ENCODE measurements at places on chromosomes 3 and 15.

DNA sequence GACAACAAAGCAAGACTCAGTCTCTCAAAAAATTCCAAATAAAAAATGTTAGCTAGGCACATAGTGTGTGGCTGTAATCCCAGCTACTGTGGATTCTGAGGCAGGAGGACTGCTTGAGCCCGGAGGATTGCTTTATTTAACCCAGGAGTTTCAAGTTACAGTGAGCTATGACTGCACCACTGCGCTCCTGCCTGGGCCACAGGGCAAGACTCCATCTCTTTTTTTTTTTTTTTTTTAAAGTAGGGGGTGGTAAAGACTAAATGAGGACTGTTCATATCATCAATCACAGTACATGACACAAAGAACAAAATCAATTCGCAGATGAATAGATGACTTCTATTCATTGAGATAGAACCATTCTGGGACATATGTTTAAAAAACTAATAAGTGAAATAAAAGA lies 48.1 kb downstream of the ACAP2 start:
- no peak for DNase-seq

- no peak for DNase-seq
Observed at GRCh38 chr15:35746121-35746520, 200.2 kb upstream of the DPH6 start.

GRCh38 chr15:91214675-91215590 lies 114.9 kb downstream of the SV2B start:
- no peak for DNase-seq

DNA sequence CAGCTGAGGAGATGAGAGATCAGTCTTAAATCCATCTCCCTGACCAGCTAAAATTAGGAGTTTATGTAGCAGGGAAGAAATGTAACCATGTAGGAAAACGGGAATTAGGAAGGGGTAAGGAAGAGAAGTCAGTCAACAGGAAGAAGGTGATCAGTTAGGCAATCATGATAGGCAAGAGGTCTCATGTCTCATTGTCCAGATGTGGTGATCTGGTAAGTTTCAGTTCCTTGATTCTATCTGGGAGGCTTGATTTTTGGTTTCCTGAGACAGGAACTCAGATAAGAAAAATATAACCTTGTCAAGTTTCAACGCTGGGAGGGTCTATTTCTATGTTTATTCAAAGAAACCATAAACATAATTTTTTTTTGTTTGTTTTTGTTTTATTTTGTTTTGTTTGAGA lies 40.3 kb upstream of the TBC1D5 start:
- DNase-seq = no peak

DNA sequence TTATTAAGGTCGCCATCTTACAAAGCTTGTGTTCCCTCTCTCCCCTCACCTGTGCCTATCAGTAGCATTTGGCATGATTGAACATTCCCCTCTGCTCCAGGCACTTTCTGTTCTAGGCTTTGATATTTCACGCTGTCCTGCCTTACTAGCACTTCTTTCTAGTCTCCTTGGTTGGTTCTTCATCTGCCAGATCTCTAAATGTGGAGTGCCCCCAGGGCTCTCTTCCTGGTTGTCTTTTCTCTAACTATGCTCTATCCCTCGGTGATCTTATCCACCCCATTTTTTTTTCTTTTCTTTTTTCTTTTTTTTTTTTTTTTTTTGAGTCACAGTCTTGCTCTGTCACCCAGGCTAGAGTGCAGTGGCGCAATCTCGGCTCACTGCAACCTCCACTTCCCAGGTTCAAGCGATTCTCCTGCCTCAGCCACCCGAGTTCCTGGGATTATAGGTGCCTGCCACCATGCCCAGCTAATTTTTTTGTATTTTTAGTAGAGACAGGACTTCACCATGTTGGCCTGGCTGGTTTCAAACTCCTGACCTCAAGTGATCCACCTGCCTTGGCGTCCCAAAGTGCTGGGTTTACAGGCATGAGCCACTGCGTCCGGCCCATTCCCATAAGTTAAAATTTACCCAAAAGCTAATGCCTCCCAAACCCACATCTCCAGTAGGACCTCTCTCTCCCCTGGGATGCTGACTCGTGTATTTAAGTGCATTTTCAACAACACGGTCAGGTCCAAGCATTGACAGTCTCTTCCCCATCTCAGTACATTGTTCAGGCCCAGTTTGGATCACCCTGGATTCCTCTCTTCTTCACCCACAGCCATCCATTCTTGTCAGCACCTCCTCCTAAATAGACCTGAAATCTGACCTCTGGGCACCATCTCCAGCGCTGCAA lies 5.2 kb downstream of the NUSAP1 start:
- no peak for DNase-seq

GRCh38 chr15:37121492-37121891 lies 21.1 kb upstream of the MEIS2 start:
- no peak for DNase-seq

DNA sequence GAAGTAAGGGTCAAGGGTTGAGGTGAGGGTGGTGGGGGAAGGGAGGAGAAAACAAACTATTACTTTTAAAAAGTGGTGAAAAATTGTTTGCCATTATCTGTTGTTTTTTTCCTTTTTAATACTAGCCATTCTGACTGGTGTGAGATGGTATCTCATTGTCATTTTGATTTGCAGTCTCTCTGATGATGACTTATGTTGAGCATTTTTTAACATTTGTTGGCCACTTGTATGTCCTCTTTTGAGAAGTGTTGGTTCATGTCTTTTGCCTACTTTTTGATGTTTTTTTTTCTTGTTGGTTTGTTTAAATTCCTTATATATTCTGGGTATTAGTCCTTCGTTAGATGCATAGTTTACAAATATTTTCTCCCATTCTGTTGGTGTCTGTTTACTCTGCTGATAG lies 185.9 kb upstream of the ANKRD28 start:
- DNase-seq = no peak

DNA sequence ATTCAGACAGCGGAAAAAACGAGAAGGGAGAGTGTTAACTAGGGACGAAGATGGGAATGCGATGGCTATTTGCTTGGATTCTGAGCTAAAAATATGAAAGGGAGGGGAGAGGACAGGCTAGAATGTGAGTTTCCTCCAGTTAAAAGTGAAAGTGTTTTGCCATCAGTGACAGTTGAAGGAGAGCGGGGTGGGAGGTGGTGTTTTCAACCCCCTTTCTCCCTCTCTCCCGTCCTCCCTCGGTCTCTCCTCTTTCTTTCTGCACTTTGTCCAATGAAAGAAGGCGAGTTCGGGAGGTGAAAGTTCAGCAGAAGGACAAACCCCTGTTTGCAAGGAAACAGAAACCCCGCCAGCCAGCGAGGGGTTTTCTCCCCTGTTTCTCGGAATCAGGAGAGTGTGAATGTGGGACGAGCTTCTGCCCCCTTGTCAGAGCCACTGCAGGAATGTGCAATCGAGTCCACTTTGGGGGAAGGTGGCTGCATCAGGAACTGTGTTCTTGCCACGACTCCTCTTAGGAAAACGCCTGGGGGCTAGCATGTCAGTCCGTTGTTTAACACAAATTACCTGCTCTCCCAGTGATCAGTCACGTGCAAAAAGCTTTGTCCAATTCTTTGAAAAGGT lies 975 bp upstream of the FOXP1 start:
- DNase-seq = peak; percentile 13

Measured in effector CD4-positive, alpha-beta T cell (primary cell).